ENCODE measurements at places on chromosomes 4 and X.

GRCh38 chr4:128471576-128471975 is 184.0 kb upstream of the PGRMC2 start:
- ATAC-seq, result no peak

- no peak for ATAC-seq
Measured at GRCh38 chr4:83905952-83906351, 370.0 kb downstream of the GPAT3 start.

DNA sequence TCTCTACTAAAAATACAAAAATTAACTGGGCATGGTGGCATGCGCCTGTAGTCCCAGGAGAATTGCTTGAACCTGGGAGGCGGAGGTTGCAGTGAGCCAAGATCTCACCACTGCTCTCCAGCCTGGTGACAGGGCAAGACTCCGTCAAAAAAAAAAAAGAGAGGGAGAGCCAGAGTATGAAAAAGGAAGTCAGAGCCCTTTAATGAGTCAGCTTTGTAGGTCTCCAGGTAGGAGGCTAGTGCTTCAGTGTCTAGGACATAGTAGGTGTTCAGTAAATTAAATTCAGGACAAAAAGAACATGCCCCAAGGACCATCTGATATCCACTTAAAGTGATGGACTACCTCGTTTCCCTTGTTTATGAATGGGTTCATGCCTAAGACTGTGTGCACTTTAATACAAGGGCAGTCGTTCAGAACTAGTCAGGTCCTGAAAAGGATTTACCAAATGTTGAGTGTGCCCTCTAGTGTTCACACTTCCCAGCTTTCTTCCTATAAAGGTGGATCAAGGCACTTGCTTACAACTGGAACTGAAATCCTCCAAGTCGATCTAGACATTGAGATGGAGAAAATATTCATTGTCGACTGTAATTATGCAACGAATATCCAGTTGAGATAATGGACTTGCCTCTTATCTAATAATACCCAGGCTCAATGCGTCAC is 29.0 kb downstream of the F9 start:
- peak; percentile 86 for ATAC-seq

GRCh38 chrX:97843200-97843811 is 959.6 kb downstream of the RPA4 start:
- ATAC-seq, result no peak

GRCh38 chr4:86203176-86203575 is 156.7 kb downstream of the MAPK10 start:
- no peak for ATAC-seq
